ENCODE measurements at places on chromosomes 12 and 14.

- DNase-seq = no peak
Measured at GRCh38 chr12:8823565-8824300, 1.3 kb downstream of the A2ML1 start.

- no peak for DNase-seq
Measured at GRCh38 chr12:96347130-96347699, 53.0 kb downstream of the CDK17 start.

GRCh38 chr12:2854669-2855453 is 2.0 kb downstream of the TEX52 start:
- no peak for DNase-seq

GRCh38 chr12:95953000-95953399 is 9.9 kb downstream of the AMDHD1 start:
- no peak for DNase-seq

- peak; percentile 96 for DNase-seq
Measured at GRCh38 chr12:110449799-110450497, at the start of gene ARPC3. ARPC3 (minus strand) TSS chr12:110450337; CDS start chr12:110450260, 77 bp downstream.

DNA sequence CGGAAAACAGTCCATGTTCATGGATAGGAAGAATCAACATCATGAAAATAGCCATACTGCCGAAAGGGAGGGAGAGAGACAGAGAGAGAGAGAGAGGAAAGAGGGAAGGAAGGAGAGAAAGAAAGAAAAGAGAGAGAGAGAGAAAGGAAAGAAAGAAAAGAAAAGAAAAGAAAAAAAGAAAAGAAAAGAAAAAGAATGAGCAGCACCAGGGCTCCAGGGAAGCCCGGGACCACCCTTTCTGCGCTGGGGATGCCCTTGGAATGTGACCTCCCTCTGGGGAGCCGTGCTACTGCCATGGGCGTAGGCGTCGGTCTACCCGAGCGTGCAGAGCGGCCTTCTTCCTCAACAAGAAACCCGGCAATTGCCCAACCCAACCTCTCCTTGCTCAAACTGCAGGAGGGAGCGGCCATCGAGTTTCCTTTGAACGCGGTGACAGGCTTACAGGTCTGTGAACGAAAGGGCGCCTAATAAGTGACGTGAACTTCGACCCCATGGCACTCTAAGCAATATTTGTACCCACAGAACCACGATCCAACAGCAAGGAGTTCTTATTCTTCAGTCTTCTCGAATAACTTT is 16.9 kb downstream of the OR6S1 start:
- no peak for DNase-seq

DNA sequence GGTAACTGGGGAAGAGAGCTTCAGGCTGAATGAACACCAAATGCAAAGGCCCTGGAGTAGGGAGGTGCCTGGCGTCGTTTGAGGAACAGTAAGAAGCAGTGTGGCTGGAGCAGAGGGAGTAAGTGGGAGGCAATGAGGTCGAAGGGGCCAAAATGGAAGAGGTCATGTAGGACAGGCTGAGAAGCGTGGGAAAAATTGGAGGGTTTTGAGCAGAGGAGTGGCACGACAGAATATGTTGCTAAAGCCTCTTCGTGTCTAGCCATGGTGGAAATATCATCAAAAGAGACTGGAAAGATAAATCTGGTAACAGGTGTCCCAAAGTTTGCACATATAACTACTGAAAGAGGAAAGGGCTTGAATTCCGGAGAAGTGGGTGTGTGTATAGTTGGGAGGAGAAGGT is 1.9 kb downstream of the TRIM9 start:
- DNase-seq = no peak

Data from natural killer cell treated with Interleukin-12 subunit alpha and Interleukin-12 subunit beta and Interleukin-15 and Interleukin-18, amount 100 ng/mL, for 72 hours (primary cell).